ENCODE measurements at places on chromosomes 2 and 18.

- DNase-seq = peak; percentile 10
Measured at GRCh38 chr2:142724186-142724585, 153.3 kb upstream of the KYNU start.

- no peak for DNase-seq
Measured at GRCh38 chr18:11871501-11871900, 20.3 kb downstream of the CHMP1B start.

- DNase-seq = peak; percentile 20
Measured at GRCh38 chr2:224469374-224469964, 67.6 kb upstream of the FAM124B start.

- DNase-seq = no peak
Measured at GRCh38 chr2:159013103-159013502, 44.7 kb downstream of the TANC1 start.

- peak; percentile 14 for DNase-seq
Measured at GRCh38 chr2:55949613-55950012, 26.0 kb upstream of the EFEMP1 start.

- DNase-seq = no peak
Measured at GRCh38 chr2:201452922-201453643, 1.5 kb downstream of the STRADB start.

- no peak for DNase-seq
Measured at GRCh38 chr2:9465170-9465569, 9.2 kb upstream of the IAH1 start.

DNA sequence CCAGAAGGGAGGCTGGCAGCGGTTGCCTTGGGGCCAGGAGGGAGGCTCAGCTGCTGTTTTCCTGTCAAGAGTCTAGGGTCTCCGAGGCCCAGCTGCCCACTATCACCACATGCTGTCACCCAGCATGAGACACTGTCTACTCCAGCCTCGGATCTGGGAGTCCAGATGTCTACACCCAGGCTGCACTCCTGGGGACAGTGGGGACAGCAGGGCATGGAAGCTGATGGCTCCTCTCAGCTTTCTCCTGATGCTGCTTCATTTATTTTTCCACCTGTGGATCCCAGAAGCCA, 134.0 kb downstream of the PTGR3 start:
- DNase-seq = no peak

DNA sequence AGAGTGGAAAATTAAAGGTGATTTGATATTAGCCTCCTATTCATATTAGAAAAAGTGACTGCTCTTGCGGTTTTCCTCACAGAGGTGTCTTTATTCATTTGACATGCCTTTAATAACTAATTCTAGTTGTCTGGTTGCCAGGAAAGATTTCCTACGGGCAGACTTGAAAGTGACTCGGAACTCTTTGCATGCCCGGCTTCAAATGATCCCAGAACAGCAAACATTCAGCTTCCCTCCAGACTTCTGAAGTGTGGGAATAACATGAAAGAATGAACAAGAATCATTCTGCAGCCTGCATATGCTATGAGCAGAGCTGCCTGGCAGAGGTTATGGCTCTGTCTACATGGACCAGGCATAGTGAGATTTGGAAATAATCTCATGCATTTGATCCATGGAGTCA, 89.6 kb upstream of the PKDCC start:
- no peak for DNase-seq

GRCh38 chr2:24507549-24507948, 16.5 kb downstream of the NCOA1 start:
- DNase-seq = no peak

DNA sequence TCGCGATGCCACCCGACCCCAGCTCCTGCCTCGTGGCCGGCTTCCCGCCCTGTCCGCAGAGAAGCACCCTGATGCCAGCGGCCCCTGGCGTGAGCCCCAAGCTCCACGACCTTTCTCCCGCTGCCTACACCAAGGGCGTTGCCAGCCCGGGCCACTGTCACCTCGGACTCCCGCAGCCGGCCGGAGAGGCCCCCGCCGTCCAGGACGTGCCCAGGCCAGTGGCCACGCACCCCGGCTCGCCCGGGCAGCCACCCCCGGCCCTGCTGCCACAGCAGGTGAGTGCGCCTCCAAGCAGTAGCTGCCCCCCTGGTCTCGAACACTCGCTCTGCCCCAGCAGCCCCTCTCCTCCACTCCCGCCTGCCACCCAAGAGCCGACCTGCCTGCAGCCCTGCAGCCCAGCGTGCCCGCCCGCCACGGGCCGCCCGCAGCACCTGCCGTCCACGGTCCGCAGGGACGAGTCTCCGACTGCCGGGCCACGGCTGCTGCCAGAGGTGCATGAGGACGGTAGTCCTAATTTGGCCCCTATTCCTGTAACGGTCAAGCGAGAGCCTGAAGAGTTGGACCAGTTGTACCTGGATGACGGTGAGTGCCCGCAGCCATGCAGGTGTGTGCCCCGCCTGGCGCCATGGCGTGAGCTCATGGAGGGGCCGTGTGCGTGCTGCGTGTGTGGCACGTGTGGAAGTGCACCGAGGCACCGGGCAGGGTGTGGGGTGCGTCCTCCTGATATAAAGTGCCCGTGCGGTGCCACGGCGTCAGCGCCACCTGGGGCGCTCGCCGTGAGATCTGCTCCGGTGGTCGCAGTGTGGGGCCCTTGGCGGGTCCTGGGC, 90.8 kb downstream of the NFATC1 start:
- no peak for DNase-seq

DNA sequence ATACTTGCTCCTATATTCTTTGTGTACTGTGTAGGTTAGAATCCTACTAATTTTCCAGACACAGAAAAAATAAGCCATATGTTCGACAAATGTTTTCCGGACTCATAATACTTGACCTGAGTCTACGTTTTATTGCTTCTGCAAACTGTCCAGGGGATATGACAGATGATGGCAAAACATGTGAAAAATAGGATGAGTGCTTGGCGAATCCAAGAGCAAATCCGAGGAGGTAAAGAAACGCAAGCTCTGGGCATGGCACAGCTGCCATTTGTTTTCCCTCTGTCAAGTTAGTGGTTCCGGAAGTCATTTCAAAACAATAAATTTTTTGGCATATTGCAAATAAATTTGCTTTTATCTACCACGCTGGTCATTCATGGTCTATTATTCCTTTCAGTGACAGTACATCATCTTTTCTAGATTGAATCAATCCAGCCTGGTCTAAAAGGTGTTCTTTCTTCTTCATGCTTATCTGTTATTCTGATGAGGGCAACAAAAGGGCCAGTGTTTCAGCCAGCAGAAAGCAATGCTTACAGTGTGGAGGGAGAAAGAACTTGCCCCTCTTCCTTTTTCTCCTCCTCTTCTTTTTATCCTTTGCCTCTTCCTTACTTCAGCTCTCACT, 476.1 kb upstream of the SOX11 start:
- no peak for DNase-seq

DNA sequence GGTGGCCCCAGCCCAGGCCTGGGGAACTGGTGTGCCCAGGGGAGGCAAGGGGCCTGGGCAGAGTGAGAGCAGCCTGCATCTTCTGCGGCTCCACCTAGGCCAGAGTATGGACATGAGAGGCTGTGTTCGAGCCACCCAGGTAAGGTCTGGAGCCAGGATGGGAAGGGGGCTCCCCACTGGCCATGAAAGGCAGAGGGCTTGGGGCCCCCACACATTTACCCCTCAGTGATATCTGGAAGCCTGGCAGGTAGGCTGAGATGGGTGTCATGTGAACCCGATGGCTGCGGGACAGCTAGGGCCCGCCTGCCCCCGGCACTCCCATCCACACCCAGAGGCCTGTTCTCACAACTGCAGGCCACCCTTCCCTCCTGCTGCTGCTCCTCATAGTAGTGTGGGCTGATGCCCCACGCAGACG, 13.2 kb downstream of the ADRA2B start:
- no peak for DNase-seq

- peak; percentile 11 for DNase-seq
Measured at GRCh38 chr2:183995632-183996031, 602.7 kb upstream of the ZNF804A start.

- no peak for DNase-seq
Measured at GRCh38 chr2:120905824-120906571, 170.3 kb downstream of the GLI2 start.

- DNase-seq = no peak
Measured at GRCh38 chr18:36543991-36544725, 246.6 kb downstream of the FHOD3 start.

- peak; percentile 81 for DNase-seq
Measured at GRCh38 chr2:160429248-160430000, 64.2 kb downstream of the RBMS1 start.

DNA sequence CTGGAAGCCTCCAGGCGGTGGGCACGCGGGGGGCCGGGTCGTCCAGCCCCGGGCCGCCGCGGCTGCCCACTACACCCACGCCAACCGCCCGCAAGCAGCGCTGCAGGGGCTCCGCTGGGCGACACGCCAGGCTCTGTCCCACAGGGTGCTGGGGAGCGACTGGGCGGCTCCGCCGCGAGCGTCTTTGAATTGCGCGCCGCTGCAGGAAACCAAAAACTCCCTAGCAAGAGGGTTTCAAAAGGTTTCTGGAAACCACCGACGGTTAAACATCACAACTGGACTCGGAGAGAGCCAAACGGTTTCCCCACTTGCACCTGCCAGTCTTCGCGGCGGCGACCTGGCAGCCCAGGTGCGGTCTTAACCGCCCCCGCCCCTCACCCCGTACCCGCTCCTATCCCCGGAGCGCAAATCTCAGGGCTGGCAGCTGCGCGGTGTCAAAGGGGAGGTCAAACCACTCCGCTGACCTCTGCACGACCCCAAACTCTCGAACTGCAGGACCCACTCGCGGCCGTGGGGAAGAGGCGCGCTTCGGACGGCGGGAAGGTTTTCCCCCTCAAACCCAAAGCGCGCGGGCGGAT, 1.0 kb downstream of the CXCR4 start:
- no peak for DNase-seq

DNA sequence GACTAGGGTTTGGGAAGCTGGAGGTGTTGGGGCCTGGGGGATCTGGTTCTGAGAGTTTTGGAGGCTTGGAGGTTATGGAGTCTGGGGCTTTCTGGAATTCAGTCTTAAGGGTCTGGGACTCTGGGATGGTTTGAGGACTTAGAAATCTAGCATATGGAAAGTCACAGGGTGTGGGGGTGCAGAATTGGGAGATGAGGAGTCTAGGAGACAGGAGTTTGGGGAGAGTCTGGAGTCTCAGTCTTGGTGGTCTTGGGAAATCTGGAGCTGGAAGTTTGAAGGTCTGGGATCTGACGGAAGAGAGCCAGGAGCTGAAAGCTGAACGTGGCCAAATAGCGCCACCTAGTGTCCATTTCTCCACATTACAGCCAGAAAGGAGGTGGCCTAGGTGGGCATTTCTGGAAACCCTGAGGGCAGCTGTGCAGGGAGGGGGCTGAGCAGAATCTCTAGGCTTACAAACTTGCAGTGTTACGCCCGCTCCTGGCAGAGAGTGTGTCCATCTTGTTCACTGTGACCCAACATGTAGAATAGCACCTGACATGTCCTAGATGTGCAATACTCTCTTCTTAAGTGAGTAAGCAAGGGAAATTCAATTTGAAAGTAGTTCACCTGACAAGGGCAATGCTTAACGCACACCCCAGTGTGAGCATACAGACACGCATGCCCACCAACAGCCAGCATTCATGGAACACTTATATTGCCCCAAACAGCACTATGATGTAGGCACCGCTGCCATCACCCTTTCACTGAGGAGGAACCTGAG, 204.8 kb downstream of the TFCP2L1 start:
- peak; percentile 52 for DNase-seq

DNA sequence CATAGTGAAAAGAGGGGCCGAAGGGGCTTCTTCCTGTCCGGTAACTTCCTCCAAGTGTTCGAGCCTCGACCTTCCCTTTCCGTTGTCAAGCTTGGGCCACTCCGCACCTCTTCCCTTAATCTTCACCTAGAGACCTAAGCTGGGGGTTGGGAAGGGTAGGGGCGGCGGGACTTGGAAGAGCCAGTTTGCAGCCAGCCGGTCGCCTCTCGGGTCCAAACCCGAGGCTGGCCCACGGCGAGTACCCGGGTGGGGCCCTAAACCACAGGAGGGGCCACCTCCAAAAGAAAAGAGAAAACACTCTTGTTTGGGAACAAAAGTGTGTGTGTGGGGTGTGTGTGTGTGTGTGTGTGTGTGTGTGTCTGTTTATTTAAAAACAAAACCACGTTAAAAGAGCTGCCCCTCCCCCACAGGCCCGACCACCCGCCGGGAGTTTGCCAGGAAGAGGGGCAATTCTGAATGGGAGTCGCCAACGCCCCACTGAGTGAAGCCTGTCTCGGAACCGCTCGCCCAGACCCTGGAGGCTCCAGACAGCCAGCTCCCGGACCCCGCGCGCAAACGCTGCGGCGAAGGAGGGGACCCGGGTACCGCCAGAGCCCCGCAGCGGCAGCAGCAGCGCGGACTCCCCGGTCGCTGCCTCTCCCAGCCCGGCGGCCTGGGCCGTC, 488 bp upstream of the RHOB start:
- DNase-seq = no peak

DNA sequence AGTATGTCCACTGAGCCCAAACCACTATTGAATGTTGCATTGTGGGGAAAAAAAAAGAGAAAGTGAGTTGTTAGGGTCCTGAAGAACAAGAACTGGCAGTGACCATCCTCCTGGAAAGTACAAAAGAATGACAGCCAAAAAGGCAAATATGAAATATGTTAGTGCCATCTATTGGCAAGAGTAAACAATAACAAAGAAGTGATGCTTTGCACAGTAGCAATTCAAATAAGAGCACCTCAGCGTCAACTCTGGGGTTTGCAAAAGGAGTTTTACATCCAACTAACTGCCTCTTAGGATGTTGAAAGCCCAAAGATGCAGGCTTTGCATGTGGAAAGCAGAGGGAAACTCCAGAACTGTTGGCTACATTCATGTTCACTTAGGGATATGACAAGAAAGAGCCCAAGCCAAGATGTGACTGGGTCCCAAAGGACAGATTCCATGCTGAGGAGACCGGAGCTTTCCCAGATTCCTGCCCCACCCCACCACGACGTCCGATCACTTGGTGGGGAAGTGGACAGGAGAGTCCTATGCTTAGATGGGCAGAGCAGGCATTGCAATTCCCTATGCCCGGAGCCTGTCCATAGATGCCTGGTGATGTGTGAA, 15.6 kb downstream of the TRABD2A start:
- DNase-seq = peak; percentile 61

DNA sequence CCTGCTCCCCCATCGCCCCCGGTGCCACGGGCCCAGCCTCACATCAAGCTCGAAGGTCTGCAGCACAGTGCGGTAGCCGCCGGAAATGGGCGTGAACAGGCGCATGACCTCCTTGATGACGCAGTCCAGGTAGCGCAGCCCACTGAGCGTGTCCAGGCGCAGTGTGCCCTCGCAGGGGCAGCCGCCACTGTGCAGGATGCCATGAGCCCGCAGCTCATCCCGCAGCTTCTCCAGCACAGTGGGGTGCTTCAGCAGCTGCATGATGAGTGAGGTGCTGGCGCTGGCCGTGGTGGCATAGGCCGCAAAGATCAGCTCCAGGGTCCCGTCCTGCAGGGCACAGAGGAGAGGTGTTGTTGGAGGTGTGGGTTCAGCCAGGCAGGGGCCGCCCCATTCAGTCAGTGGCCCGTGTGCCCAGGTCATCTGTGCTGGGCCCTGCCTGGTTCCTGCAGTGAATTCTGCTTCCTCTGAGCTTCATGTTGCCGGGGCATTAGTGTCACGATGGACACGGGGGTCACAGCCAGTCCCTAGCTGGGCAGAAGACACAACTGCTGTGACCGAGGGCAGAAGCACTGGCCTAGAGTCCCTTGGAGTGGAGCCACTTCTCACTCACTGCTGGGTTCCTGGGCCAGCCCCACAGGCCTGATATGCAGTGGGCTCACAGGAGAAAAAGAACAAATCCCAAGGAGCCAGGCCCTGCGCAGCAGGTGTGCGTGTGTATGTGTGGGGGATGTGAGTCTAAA, 14.5 kb downstream of the CYP26B1 start:
- DNase-seq = no peak
